ENCODE measurements at places on chromosomes 11 and 22.
A peak's percentile ranks its signal among the peaks of the same experiment; 100 is the strongest.

GRCh38 chr22:43297270-43298061, 45.7 kb downstream of the SCUBE1 start:
- DNase-seq: no peak

GRCh38 chr22:36727927-36728488, 24.5 kb upstream of the CACNG2 start:
- DNase-seq: no peak

- DNase-seq: no peak
These were observed 29.4 kb downstream of the GUCD1 start for GRCh38 chr22:24525416-24526037.

- no peak for DNase-seq
These were observed 54.5 kb downstream of the IGF2 start for GRCh38 chr11:2084721-2085120.

- DNase-seq: peak; percentile 93
These were observed 188.9 kb downstream of the MYO18B start for GRCh38 chr22:25930788-25931310.

GRCh38 chr22:24232124-24232523, 12.8 kb downstream of the GGT5 start:
- DNase-seq: no peak

DNA sequence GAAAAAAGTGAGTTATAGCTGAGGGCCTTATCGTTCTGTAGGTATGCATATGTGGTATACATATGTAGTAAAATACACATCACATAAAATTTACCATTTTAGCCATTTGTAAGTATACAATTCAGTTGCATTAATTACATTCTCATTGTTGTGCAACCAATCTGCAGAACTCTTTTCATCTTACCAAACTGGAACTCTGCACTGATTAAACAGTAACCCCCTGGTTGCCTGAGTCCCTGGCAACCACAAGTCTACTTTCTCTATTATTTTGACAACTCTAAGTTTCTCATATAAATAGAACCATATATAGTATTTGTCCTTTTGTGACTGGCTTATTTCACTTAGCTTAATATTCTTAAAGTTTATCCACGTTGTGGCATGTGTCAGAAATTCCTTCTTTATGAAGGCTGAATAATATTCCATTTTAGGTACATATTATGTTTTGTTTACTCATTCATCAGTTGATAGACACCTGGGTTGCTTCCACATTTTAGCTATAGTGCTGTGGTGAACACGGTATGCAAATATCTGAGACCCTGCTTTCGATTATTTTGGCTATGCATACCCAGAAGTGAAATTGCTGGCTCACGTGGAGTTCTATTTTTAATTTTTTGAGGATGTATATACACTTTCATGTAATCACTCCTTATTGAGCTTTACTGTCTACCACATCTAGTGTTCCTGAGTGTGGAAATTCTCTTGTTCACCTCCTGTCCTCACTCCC, 1.6 kb upstream of the DDX10 start:
- DNase-seq: no peak

DNA sequence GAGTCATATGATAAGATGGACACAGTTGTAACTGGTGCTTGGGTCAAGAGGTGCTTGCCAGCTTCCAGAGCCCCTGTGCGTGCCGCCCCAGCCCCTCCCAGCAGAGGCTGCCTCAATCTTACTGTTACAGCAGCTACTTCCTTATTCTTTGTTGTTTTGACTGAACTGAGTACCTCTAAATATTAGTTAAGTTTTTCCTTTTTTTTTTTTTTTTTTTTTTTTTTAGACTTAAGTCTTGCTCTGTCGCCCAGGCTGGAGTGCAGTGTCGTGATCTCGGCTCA, 8.8 kb downstream of the ZBED4 start:
- DNase-seq: no peak

DNA sequence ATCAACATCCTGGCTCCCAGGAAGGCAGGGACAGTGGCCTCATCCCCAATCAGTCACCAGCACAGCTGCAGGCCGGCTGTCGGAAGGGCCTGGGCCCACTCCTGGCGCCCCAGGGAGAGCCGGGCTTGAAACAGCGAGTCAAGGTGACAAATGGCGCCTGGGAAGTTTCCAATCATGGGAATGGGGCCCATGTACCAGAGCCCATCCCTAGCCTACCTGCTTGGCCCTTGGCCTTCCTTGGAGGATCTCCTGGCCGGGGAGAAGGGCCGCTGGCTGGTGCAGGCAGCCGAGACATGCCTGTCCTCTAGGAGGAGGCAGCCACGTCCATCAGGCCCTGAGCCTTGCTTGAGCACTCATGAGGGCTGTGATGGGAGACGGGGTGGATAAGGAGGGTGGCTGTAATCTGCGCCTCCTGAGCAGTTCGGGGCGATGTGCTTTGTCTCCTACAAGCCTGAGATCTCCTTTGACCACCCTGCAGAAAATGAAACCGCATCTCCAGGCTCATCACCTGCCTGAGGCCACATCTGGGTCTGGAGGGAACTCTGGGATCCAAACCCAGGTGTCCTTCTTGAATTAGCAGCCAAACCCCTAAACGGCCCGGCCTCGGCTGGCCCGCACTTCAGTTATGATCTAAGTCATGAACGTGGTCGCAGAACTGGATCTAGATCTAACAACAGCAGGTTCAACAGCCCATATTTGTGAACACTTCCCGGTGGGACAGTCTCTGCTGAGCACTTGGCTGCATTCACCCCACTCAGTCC, 862.0 kb downstream of the TBC1D22A start:
- no peak for DNase-seq

DNA sequence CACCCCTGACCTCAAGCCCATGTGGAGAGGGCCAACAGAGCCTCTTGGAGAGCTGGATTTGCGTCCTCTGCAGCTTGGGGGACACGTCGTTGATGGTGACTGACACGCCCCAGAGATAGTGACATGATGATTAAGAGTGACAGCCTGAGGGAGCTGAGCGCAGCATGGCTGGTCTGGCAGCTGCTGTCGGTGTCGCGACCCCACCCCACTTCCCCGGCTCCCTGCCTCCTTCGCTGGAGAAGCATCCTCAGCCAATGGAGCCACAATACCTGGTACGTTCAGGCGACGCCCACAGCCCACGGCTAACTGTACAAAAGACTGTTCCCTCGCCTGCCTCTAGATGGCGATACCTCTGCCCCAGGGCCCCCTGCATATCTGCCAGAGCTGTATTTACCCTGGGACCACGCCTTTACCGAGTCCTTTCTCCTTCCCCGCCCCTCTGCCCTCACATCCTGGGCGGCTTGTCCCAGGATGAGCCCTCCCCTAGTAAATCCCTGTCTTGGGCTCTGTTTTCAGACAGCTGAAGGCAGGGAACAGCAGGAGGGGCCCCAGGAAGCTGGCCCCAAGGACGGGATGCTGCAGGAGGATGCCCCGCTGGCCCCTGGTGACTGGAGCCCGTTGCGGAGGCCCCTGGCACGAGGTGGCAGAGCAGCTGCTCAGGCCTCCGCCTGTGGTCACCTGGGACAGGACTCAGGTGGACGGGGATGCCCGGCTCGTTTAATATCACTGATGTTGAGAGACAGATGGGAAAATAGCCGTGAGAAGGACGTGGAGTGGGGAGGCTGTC, 90.6 kb downstream of the RPS6KA4 start:
- peak; percentile 38 for DNase-seq

GRCh38 chr22:39537975-39538374, 5.4 kb upstream of the RPS19BP1 start:
- DNase-seq: no peak

GRCh38 chr11:107271425-107271824, 186.2 kb downstream of the CWF19L2 start:
- no peak for DNase-seq

DNA sequence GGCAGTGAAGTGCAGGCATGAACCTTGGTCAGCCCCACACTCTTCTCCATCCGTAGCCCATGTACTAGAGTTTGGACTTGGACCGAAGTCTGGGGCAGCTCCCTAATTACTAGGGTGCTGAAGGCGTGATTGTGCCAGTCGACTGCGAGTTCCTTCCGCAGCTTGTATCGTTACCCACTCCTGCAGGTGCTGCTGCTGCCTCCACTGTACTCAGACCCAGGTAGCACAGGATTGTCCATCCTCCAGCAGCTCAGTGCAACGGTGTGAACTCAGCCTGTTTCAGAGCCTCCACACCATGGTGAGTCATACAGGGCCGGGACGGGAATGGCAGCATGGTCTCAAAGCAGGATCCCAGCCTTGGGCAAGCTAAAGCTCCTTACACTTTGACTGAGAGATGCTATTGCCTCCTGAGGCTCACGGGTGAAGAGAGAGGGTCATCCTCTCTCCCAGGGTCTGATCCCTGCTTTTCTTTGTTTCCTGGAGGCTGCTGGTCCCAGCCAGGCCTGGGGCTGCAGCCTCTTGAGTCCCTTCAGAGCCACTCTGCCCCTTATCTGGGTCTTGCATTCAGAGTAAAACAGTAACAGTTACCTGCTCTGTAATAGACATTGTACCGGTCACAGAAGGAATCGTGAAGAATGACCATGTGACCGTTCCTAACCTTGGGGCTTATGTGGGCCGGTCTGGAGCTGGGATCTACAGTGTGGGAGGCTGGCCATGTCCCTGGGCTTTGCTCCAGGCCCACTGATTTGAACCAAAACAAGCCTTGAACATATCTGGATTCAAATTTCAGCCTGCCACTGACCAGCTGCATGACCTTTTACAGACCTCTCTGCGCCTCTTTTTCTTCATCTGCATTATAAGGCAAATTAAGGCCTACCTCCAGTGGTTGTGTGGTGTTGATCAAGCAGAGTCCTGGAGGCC, 1.7 kb downstream of the TKFC start:
- DNase-seq: no peak

GRCh38 chr11:117946156-117946841, 17.1 kb upstream of the TMPRSS13 start:
- DNase-seq: no peak

DNA sequence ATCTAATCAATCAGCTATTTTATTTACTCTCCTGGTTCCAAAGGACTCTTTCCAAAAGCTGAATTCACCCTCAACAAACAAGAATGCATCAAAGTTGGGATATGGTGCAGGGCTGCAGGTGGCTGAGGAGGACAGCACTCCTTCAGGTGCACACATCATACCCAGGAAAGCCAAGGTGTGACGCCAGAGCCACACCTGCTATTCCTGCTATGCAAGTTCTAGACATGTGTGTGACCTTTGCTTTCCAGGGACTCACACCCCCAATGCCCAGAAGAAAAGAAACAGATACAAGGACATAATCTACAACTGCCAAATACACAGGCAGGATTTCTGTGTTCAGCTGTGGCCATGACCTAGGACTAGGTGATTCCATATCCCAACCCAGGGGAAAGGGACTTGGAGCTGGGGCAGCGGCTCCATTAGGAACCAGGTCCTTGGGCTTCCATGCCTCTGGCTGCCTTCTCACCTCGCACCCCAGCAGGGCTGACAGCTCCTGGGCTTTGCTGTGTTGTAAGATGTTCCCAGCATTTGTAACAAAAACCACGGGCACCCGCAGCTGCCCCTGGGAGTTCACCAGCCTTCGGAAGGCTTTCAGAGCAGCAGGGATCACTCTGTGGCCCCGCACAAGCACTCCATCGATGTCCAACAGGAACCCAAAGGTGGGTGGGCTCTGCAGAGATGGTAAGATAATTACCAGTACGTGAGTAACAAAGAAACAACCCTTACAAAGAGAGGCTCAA, 9.8 kb downstream of the HDHD5 start:
- no peak for DNase-seq

DNA sequence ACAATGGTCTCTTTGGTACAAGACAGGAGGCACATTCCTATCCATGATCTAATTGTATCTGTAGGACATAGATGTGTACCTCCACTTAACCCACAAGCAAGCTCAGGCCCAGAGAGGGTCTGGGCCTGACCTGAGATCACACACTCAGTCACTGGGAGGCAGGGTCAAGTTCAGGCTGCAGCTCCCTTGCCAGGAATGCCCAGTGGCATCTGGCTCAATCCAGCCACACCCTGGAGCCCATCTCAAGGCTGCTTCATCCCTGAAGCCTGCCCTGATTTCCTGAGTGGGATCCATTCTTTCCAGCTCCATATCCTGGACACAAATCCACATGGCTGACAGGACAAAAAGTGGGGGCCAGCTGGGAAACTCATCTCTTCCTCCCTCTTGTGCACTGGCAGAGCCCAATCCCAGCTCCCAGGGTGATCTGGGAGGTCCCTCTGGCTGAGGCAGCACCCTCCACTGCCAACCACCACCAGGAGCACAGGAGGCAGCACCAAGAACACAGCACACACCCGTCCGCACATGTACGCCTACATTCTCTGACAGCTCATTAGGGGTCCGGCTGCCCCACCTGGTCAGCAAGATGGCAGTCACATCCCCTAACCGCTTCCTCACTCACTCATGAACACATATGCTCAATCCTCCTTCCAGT, 39.2 kb upstream of the KLHL35 start:
- DNase-seq: no peak

GRCh38 chr11:39221550-39222138, 2237.8 kb downstream of the LRRC4C start:
- no peak for DNase-seq

- DNase-seq: no peak
These were observed 55.2 kb downstream of the RBFOX2 start for GRCh38 chr22:35973388-35973787.

DNA sequence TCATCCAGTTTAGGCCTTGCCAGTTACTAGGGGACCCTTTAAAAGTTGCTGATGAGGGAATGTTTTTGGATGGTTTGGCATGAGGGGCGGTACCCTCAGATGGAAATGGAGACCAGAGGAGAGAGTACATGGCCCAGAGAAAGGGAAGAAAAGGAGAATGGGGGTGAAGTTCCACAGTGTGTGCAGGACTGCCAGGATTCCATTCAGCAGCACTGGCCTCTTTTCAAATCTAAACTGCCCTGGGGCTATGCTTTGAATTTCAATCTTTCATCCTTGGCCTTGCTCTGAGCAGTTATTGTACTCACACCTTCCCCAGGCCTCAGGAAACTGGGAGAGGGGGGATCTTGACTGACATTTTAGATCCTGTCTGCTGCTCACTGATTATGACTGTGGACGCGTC, 3.0 kb downstream of the SLC3A2 start:
- no peak for DNase-seq

GRCh38 chr22:23574371-23574811, 5.7 kb downstream of the IGLL1 start:
- no peak for DNase-seq

DNA sequence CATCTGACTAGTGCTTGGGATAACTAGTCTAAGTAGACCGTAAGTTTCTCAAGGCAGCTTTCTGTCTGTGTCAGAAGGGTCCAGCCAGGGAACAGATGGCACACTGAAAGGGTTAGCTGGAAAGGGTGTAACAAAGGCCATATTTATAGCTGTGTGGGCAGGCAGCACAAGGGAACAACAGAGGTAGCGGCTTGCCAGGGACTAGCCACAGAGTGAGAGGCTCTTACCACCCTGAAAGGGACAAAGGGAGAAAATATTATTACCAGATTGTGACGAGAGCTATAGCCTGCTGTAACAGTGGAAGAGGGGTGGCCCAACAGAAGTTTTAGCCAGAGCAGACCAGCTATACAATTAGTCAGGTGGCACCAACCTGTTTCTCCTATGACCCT, 129.4 kb downstream of the CCDC34 start:
- DNase-seq: no peak
